ENCODE measurements at places on chromosomes 3 and 15. TPM values are rescaled to one million over a fixed set of nuclear protein-coding genes. Genes with fewer than 3 reads are reported as not detected.

GRCh38 chr15:89899295-89899945 lies 5.6 kb upstream of the AP3S2 start:
- no peak overlapping the region for H3K4me3 ChIP-seq
- no peak for DNase-seq
- no peaks in the 10 kb centered on the region for H3K27me3 ChIP-seq
- H3K4me1 ChIP-seq = no peaks in the 10 kb centered on the region
- H3K27ac ChIP-seq = no peak overlapping the region

DNA sequence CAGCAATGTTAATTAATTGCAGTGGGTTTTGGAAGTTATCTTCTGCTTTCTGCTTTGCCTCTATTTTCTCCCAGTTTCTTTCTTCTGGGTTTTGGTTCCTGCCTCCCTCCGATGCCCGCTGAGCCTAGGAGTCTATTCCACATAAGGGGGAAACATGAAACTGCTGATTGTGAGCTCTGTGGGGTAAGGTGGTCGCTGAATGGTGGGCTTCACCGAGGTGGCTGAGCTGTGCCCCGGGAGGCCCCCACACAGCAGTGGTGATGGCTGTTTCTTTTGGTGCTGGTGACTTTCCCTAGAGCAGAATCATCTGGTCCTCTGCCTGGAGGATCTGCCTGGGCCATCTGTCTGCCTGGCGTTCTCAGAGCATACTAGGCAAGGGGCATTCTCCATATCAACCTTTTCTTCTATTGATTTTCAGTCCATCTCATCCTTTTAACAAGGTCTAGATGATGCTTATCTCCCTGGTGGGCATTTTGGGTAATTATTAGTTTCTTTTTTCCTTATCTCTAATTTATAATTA lies 68.8 kb upstream of the ATP2B2 start:
- H3K36me3 ChIP-seq = no peaks in the 10 kb centered on the region
- no peaks in the 10 kb centered on the region for H3K4me1 ChIP-seq
- no peak overlapping the region for H3K27ac ChIP-seq
- H3K27me3 ChIP-seq = peaks cover 5% of the 10 kb centered on the region

GRCh38 chr3:60575718-60576272 lies 675.5 kb downstream of the FHIT start:
- no peak overlapping the region for H3K27ac ChIP-seq
- no peaks in the 10 kb centered on the region for H3K4me1 ChIP-seq
- H3K36me3 ChIP-seq = no peaks in the 10 kb centered on the region
- no peak overlapping the region for H3K4me3 ChIP-seq
- H3K27me3 ChIP-seq = no peaks in the 10 kb centered on the region

DNA sequence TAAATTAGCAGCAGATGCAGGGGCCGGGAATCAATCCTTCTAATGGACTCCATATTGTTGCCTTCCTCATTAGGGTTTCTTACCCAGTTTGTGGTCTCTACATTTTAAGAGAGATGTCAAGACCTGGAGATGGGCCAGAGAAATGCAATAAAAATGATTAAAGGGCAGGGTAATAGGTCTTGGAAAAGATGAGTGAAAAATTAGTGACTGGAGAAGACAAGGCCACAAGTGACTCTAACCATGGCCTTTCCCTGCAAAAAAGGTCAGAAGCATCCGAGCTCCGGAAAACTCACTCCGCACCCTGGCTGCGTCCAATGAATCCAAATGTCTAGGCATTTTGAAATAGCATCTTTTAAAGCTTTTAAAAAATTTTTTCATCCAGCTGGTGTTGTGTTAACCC lies 152.8 kb downstream of the ARRDC4 start:
- no peak for DNase-seq
- H3K27ac ChIP-seq = no peak overlapping the region
- no peaks in the 10 kb centered on the region for H3K27me3 ChIP-seq
- no peaks in the 10 kb centered on the region for H3K4me1 ChIP-seq
- H3K4me3 ChIP-seq = no peak overlapping the region
- no peaks in the 10 kb centered on the region for H3K36me3 ChIP-seq

DNA sequence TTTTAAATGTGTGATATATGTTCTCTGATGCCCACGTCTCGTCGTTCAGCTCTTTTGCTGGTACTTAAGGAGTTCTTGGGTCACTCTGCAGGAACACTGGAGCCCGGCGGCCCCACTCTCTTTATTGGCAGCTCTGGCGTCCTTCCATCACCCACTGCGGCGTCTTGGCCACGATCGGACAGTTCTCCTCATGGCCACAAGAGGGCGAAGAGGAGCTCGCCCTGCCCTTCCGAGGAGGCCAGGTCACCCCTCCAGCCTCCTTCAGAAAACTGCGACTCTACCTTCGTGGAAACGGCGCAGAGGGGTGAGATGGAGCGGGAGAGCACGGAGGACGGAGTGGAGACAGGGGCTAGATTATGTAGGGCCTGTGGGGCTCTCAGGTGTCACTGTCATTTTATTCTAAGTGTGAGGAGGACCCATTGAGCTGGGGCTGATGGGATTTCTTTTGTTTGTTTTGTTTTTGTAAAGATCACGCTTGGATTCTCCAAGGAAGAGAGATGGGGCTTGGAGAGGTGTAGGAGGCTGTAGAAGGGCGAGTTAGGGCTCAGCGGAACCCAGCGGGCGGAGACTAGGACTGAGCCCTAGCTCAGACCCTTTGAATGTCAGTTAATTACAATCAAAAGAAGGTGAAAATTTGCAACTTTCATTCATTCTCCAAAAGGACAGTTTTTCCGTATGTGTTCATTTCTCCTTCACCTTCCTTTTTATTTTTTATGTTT lies 28.0 kb upstream of the GABRA5 start:
- H3K27ac ChIP-seq = no peak overlapping the region
- H3K4me1 ChIP-seq = no peaks in the 10 kb centered on the region
- no peak for DNase-seq

- H3K4me3 ChIP-seq = no peak overlapping the region
- H3K27ac ChIP-seq = no peak overlapping the region
- H3K27me3 ChIP-seq = peaks cover 24% of the 10 kb centered on the region
These were observed 40.3 kb downstream of the RPL22L1 start for GRCh38 chr3:170829546-170830272.

- no peak overlapping the region for H3K4me3 ChIP-seq
- H3K4me1 ChIP-seq = no peaks in the 10 kb centered on the region
- DNase-seq = no peak
- no peaks in the 10 kb centered on the region for H3K27me3 ChIP-seq
- H3K36me3 ChIP-seq = no peaks in the 10 kb centered on the region
These were observed 381.4 kb downstream of the NTRK3 start for GRCh38 chr15:87874896-87875711.

GRCh38 chr3:37935290-37935668 lies 55.3 kb upstream of the VILL start:
- H3K27me3 ChIP-seq = no peaks in the 10 kb centered on the region
- no peak for DNase-seq
- H3K27ac ChIP-seq = no peak overlapping the region
- H3K36me3 ChIP-seq = no peaks in the 10 kb centered on the region

DNA sequence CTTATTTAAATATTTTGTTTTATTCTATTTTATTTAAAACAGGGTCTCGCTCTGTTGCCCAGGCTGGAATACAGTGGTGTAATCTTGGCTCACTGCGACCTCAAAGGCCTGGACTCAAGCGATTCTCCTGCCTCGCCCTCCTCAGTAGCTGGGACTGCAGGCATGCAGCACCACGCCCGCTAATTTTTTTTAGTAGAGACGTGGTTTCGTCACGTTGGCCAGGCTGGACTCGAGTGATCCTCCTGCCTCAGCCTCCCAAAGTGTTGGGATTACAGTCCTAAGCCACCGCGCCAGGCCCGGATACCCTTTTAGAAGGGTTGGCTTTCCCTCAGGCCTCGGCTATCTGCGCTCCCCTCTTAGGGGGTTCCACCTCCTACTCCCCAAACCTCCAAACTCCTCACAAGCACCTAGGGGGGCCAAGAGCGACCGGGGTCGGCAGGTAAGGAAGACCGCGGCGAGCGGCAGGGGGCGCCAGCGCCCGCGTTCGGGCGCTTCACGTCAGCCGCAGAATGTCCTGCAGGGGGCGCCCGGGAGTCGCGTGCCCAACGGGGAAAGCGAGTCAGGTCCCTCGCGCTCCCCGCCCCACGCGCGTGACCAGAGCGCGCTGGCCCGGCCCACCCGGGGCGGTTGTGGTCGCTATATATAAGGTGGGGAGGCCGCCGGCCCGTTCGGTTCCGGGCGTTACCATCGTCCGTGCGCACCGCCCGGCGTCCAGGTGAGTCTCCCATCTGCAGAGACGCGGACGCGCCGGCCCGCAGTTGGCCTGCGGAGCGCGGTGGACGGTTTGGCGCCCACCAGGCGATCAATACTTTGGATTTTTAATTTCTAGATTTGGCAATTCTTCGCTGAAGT lies 51.8 kb upstream of the GATM start:
- peak; percentile 59 for DNase-seq
- no peaks in the 10 kb centered on the region for H3K4me1 ChIP-seq
- no peaks in the 10 kb centered on the region for H3K27me3 ChIP-seq
- H3K27ac ChIP-seq = no peak overlapping the region

GRCh38 chr15:53354874-53355273 lies 404.6 kb downstream of the WDR72 start:
- no peak for DNase-seq
- H3K4me3 ChIP-seq = no peak overlapping the region
- H3K36me3 ChIP-seq = no peaks in the 10 kb centered on the region
- H3K27me3 ChIP-seq = no peaks in the 10 kb centered on the region
- no peaks in the 10 kb centered on the region for H3K4me1 ChIP-seq

Gene ROBO1
- total RNA-seq = 67.6 TPM

Gene CLDN16
- 0.09 TPM for total RNA-seq

Gene GOLGA6A
- not detected for total RNA-seq

Gene IL17RD
- 2.2 TPM for total RNA-seq

Gene ASB14
- not detected for total RNA-seq

Gene ZMAT3
- total RNA-seq = 9.5 TPM

Gene ABTB1
- 4.1 TPM for total RNA-seq

Gene KCNMB3
- total RNA-seq = 4.3 TPM
